WTC11 (cell line): ENCODE measurements at places on chromosomes 3 and 15. TPM values are rescaled to one million over a fixed set of nuclear protein-coding genes. Genes with fewer than 3 reads are reported as not detected.

Gene GP5
- total RNA-seq, result 0.09 to 0.16 TPM (median 0.11 TPM) in 3 replicates

Gene COL8A1
- total RNA-seq, result 0.57 to 0.87 TPM (median 0.69 TPM) in 3 replicates

Gene MED12L
- total RNA-seq, result 22.3 to 27.4 TPM (median 25.2 TPM) in 3 replicates

Gene GOLGA8G
- not detected in 3 replicates for total RNA-seq

Gene TTLL13
- 0.18 to 0.76 TPM (median 0.48 TPM) in 3 replicates for total RNA-seq

Gene USP50
- total RNA-seq, result not detected in 3 replicates

Gene ROBO1
- total RNA-seq, result 90.9 to 107 TPM (median 104 TPM) in 3 replicates

GRCh38 chr15:101561584-101561906 lies 72.0 kb upstream of the PCSK6 start:
- DNase-seq, result no peak
- H3K27me3 ChIP-seq, result no peaks in the 10 kb centered on the region; the same call in 1 of the 2 replicates
- H3K4me3 ChIP-seq, result no peak overlapping the region
- H3K36me3 ChIP-seq, result no peaks in the 10 kb centered on the region

- no peaks in the 10 kb centered on the region for H3K36me3 ChIP-seq
- no peak for DNase-seq
- H3K4me1 ChIP-seq, result peaks cover 15% of the 10 kb centered on the region
- no peak overlapping the region for H3K4me3 ChIP-seq
- no peaks in the 10 kb centered on the region for H3K27me3 ChIP-seq
- H3K27ac ChIP-seq, result no peak overlapping the region
Measured at GRCh38 chr15:35305031-35305550, 220.0 kb upstream of the NANOGP8 start.

- peaks cover 12% of the 10 kb centered on the region for H3K36me3 ChIP-seq
- peaks cover 24% of the 10 kb centered on the region for H3K4me1 ChIP-seq
- no peaks in the 10 kb centered on the region for H3K27me3 ChIP-seq
Measured at GRCh38 chr3:23455084-23455483, 252.0 kb downstream of the UBE2E2 start.

DNA sequence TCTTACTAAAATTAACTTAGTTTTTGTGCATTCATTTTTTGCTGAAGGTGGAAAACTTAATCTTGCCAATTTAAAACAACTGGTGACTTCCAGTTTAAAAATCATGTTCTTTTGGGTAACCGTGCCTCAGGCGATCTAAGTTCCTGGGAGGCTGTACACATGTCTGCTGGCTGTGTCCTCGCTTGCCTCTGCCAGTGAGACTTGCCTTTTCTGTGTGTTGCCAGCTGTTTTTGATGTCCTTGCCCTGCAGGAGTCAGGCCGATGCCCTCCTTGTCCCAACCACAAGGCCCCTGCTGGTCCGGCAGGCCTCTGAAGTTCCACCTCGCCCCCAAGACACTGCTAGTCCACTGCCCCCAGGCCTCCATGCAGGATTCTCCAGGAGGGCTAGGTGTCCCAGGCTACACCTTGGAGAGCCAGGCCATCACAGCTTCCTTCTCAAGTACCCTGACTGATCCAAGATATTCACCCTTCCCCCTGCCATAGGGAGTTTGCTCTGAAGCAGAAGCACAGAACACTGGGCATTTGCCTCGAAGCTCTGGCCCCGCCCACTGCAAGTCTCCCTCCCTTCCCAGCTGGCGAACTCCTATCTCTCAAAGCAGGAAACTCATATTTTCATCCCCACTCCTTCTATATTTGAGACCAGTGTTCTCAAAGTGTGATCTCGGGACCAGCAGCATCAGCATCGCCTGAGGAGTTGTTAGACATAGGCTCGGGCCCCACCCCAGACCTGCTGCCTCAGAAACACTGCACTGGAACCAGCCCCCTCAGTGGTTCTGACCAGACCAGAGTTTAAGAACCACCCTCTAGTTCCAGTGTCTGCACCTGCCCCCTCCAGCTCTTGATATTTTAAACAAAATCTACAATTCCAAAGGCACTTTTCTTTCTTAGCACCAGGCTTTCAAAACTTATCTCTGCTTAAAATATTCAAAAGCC lies 185.8 kb upstream of the UBE2E1 start:
- H3K27me3 ChIP-seq, result no peaks in the 10 kb centered on the region
- peaks cover 12% of the 10 kb centered on the region for H3K4me1 ChIP-seq
- no peak overlapping the region for H3K27ac ChIP-seq
- H3K4me3 ChIP-seq, result no peak overlapping the region
- DNase-seq, result no peak
- peaks cover 33% of the 10 kb centered on the region for H3K36me3 ChIP-seq

DNA sequence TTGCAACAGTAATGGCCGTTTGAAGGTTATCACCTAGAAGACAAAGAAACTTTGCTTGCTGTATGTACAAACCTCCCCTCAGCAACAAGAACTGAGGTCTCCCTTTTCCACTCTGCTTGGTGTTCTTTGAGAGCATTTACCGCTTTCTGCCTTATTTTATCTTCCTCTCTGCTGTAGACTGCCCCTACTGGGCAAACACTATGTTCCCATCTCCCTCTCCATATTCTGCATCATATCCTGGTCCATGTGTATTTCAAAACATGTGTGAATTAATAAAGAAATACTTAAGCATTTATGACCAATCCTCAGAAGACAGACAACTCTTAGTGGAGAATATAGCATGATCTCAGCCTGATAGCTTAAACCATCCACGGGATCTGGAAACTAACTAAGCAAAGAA lies 64.4 kb downstream of the ATP13A5 start:
- H3K36me3 ChIP-seq, result no peaks in the 10 kb centered on the region
- peaks cover 11% of the 10 kb centered on the region for H3K4me1 ChIP-seq
- no peak overlapping the region for H3K4me3 ChIP-seq
- DNase-seq, result no peak

GRCh38 chr3:110821586-110821985 lies 250.0 kb upstream of the NECTIN3 start:
- H3K27me3 ChIP-seq, result no peaks in the 10 kb centered on the region
- 0 out of 2 replicates have a peak, but pooled peaks cover 2% of the 10 kb centered on the region for H3K36me3 ChIP-seq
- H3K4me1 ChIP-seq, result no peaks in the 10 kb centered on the region
- DNase-seq, result no peak

DNA sequence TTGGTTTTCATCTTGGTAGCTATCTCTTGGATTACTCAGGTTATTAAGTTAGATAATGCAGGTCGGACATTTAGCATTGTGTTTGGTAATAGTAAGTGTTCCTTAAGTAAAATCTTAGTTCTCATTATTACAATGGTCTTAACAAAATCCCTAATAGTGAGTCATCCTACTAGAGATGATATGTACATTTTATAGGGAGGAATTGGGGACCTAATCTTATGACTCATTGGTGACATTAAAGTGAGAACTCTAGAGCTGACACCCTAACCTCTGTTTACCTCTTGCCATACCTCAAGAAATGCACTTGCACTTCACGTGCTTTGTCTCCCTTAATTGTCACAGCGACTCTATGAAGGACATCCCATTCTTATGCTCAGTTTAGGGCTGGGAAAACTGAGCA lies 174.9 kb downstream of the CADPS start:
- no peaks in the 10 kb centered on the region for H3K36me3 ChIP-seq
- H3K27ac ChIP-seq, result no peak overlapping the region
- no peak overlapping the region for H3K4me3 ChIP-seq
- peaks cover 26% of the 10 kb centered on the region for H3K4me1 ChIP-seq
- H3K27me3 ChIP-seq, result no peaks in the 10 kb centered on the region; the same call in 1 of the 2 replicates
- no peak for DNase-seq

DNA sequence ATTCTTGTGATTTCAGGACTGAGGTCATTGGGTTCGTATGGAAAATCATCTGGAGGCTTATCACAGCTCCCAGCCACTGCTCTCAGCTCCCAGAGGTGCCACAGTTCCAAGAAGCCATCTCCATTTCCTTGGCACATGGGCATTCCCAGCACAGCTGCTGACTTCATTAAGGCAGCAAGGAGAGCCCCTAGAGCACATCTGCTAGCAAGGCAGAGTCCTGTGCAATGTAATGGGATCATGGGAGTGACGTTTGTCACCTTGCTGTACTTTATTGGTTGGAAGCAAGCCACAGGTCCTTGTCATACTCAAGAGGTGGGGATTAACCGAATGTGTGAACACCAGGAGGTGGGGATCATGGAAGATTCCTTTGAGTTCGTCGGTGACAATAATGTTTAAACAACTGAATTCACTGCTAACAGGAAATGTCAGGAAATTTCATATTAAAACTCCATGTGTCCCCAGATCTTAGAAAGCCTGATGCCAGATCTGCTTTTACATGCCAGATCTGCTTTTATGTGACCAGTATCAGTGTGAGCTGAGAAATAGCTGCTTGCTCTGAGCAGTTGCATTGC lies 148.8 kb downstream of the GABRG3 start:
- H3K27ac ChIP-seq, result no peak overlapping the region
- H3K36me3 ChIP-seq, result peaks cover 10% of the 10 kb centered on the region
- H3K4me3 ChIP-seq, result no peak overlapping the region
- DNase-seq, result no peak

- no peaks in the 10 kb centered on the region for H3K27me3 ChIP-seq
- no peaks in the 10 kb centered on the region for H3K36me3 ChIP-seq
Measured at GRCh38 chr15:47959617-47960413, 161.0 kb upstream of the SLC24A5 start.

GRCh38 chr3:161822291-161822690 lies 325.7 kb downstream of the OTOL1 start:
- H3K27me3 ChIP-seq, result no peaks in the 10 kb centered on the region
- no peaks in the 10 kb centered on the region for H3K36me3 ChIP-seq
- H3K27ac ChIP-seq, result no peak overlapping the region
- DNase-seq, result no peak
